Kidney (tissue), 22 donors: ENCODE measurements at places on chromosomes 2 and 18.

GRCh38 chr18:48222118-48222517 lies 187.1 kb downstream of the ZBTB7C start:
- DNase-seq, result peak; percentile 92

DNA sequence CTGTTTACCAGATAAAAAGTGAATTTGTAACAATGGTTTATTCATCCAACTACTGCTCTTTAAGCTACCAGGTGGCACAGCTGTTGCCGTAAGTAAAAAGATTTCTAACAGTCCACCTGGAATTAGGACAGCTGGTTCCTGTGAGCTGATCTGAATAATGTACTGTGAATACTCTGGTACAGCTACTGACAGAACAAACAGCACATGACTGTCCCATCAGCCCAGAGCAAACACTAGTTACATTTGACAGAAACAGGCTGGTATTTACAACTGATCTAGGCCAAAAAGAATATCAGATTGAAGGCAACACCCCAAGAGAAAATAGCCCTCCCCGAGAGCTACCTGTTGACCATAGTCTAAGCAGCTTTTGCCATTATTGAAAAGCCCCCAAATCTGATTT lies 840.4 kb downstream of the CPS1 start:
- no peak for DNase-seq

DNA sequence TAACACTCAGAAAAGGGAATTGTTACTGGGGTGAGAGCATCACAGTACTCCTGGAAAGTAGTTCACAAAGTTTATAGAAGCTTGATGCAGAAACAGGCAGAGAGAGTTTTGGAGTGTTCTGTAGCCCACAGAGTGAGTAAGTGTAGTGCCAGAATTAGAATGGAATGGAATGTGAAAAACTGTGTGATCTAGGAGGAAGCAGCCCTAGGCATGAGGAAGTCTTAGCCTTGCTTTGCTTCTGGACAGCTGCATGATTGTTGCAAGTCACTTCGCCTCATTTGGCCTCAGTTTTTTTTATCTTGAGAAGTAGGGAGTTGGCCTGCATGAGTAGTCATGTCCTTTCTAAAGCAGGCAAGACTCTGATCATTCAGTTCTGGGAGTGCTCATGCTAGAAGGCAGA lies 10.9 kb downstream of the SERPINB12 start:
- peak; percentile 10 for DNase-seq

- no peak for DNase-seq
Measured at GRCh38 chr18:30177056-30177455, 865.5 kb downstream of the DSC3 start.

GRCh38 chr2:181005326-181005655 lies 24.9 kb downstream of the UBE2E3 start:
- no peak for DNase-seq

DNA sequence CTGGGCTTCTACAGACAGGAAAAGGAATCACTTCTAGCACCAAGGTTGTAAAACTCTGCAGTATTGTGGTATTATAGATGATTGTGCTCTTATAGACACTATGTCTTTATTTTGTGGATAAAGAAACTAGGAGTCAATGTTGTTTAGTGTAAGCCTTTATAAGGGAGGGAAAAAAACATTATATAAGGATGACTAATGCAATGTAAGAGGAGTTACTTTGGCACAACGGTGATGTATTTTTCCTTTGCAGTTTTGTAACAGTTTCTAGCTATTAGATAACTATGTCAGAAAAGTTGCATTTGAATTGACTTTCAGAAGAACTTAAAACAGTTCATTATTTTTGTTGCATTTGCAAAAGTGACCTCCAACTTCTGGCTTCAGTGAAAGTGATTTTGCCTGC lies 545.4 kb downstream of the CCDC85A start:
- no peak for DNase-seq

DNA sequence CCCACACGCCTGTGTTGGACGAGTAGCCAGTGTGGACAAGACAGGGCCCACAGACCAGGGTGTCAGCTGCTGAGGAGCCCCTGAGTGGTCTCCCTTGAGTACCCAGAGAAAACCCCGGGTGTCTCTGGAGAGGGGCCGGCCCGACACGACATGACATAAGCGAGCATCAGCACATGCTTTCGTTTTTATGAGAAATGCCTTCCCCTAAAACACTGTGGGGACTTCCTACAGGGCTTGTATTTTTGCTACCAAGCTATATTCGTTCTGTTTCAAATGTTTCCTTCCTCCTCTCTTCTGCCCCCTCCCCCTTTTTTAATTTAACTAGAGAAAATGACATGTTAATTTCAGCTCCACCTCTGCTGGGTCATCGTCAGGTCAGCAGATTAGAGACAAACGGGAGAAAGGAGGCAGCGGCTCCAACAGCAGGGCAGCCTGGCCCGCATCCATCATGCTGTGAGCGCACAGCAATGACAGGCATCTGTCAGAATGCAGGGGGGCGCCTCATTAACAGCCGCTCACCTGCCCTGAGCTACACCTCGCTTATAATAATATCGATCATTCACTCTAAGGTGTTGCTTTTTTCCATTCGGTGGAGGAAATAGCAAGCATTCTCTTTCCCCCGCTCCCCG lies 286.2 kb downstream of the ZNF516 start:
- DNase-seq, result no peak

GRCh38 chr2:197092431-197092830 lies 165.9 kb upstream of the PGAP1 start:
- peak; percentile 93 for DNase-seq

- DNase-seq, result no peak
Measured at GRCh38 chr2:182818925-182819324, 47.5 kb downstream of the FRZB start.

DNA sequence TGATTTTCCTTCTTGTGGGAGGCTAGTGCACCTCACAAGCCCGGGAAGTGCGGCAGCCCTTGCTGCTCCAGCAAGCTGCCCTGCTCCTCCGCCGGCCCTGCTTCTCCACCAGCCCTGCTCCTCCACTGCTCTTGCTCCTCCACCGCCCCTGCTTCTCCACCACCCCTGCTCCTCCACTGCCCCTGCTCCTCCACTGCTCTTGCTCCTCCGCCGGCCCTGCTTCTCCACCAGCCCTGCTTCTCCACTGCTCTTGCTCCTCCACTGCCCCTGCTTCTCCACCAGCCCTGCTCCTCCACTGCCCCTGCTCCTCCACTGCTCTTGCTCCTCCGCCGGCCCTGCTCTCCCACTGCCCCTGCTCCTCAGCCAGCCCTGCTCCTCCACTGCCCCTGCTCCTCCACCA lies 95.6 kb downstream of the NDUFA10 start:
- peak; percentile 37 for DNase-seq

GRCh38 chr2:100264651-100265050 lies 57.6 kb downstream of the LONRF2 start:
- DNase-seq, result no peak
